ENCODE measurements at places on chromosomes 2 and 18. TPM values are rescaled to one million over a fixed set of nuclear protein-coding genes. Genes with fewer than 3 reads are reported as not detected.

DNA sequence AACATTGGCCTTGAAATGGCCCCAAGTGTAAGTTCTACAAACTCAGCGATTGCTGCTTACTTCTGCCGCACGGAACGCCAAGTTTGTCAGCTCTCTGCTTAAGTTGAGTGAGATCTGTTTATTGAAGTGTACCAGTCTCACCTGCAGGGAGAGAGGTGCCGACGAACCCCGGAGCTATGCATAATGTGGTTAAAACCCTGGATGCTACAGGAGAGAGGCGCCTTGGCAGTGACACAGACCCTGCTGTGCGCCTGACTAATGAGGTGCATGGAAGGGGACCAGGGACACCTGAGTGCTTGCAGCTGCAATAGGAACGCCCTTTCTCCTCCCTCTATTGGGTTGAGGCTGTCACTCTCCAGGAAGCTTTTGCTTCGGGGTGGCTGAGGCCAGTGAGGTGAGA is 979 bp downstream of the SLC9A2 start:
- DNase-seq = no peak

DNA sequence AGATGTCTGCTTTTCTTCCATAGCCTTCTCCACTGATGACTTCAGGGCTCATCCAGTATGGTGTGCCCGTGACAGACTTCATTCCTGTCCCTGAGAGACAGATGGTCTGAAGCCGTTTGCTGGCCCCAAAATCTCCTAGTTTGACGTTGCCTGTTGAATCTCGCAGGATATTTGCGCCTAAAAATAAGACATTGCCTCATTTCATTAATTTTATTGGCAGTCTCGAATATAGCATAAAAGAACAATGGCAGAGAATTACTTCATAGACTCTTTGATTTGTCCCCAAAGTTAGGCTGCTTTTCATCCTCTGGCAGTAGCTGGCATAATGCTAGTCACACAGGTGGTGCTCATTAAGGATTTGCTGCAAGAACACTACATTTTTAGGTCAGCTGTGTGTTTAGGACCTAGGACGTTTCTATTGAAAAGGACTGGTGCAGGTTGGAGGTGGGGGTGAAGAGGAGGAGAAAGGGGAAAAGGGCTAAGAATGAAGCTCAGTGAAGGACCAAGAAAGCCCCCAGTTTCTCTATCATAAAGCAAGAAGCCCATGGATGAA is 14.7 kb upstream of the ERCC3 start:
- no peak for DNase-seq

DNA sequence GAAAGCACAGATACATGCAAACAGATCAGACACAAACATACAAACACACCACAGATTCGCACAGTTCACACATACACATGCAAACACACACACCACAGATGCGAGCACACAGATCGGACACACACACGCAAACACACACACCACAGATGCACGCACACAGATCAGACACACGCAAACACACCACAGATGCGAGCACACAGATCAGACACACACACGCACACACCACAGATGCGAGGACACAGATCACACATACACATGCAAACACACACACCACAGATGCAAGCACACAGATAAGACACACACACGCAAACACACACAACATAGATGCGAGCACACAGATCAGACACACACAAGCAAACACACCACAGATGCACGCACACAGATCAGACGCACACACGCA is 149.0 kb downstream of the PXDN start:
- no peak for DNase-seq

GRCh38 chr2:241859436-241860183 is 916 bp upstream of the PDCD1 start:
- no peak for DNase-seq

DNA sequence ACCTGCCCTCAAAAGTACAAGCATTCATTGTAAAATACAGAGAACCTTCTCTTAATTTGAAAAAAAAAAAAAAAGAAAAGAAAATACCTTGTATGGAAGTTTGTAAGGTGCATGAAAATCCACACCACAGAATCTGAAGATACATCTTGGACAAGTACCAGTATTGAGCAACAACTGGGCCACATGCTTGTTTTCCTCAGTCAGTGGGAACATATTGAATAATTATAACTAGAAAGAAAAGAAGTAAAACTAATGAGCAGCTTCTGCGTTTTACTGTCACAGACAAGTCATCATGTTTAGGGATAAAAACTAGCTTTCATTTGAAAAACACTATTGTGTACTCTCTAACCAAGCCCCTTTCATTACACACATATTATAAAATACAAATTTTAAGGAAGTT is 5.8 kb upstream of the PEX13 start:
- no peak for DNase-seq

DNA sequence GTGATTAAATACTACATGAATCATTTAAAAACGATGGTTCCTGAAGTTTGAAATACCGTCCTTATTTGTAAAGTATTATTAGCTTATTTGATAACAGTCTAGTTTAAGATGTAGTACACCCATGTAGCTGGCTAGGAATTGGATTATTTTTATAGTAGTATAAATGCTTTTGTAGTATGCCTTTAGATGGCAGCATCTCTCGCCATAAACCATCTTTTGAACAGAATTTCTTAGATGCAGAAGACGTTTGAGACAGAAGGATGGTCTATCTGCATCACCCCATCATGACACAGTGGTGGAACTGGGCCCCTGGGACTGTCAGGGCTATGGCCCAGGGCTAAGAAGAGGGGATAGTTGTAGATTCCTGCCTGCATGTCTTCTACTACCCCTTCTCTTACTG is 152.7 kb downstream of the WDSUB1 start:
- DNase-seq = no peak

GRCh38 chr2:205566606-205567168 is 115.6 kb upstream of the NRP2 start:
- DNase-seq = no peak

- no peak for DNase-seq
Observed at GRCh38 chr18:48600456-48601090, 61.7 kb downstream of the CTIF start.

DNA sequence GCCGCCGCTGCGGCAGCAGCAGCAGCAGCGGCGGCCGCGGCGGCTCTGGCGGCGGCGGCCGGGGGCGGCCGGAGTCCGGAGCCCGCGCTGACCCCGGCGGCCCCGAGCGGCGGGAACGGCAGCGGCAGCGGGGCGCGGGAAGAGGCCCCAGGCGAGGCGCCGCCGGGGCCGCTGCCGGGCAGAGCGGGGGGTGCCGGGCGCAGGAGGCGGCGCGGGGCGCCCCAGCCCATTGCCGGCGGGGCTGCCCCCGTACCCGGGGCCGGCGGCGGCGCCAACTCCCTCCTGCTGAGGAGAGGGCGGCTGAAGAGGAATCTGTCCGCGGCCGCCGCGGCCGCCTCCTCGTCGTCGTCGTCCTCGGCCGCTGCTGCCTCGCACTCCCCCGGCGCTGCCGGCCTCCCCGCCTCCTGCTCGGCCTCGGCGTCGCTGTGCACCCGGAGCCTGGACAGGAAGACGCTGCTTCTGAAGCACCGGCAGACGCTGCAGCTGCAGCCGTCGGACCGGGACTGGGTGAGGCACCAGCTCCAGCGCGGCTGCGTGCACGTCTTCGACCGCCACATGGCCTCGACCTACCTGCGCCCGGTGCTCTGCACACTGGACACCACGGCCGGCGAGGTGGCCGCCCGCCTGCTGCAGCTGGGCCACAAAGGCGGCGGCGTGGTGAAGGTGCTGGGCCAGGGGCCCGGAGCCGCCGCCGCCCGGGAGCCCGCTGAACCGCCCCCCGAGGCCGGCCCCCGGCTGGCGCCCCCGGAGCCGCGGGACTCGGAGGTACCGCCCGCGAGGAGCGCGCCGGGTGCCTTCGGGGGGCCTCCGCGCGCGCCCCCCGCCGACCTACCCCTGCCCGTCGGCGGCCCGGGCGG is 646 bp downstream of the PHLPP1 start:
- peak; percentile 41 for DNase-seq

DNA sequence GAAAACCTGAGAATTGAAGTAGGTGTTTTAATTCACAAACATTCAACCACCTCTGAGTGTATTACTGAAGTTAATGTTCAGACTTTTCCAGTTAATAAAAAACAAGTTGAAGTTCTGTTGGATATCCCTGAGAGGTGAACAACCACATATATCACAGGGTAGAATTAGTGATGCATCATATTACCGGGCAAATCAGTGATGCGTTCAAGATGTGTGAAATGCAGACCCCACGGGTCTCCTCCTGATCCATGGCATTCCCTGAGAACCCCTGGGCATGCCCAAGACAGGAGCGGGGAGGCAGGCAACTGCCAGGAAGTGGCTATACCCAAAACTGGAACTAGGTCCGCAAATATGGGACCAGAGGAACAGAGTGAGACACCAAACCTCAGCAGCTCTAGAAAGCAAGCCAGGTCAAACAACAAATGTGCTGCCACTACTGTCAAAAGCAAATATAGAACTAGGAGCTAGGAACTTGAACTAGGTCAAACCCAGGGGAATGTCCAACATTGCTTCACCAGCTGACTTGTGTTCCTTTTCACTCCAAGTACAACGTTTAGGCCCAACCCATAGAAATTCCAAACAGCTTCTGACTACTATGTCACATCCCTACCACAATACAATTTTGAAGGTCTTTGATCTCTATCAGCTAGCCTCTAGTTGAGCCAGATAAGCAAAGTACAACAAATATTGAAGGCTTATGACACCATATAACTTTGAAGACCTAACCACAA is 20.2 kb downstream of the PSTPIP2 start:
- DNase-seq = no peak

- DNase-seq = no peak
Observed at GRCh38 chr2:44397447-44398175, 35.9 kb downstream of the CAMKMT start.

GRCh38 chr2:190180313-190181122 is 118.0 kb upstream of the MSTN start:
- no peak for DNase-seq

DNA sequence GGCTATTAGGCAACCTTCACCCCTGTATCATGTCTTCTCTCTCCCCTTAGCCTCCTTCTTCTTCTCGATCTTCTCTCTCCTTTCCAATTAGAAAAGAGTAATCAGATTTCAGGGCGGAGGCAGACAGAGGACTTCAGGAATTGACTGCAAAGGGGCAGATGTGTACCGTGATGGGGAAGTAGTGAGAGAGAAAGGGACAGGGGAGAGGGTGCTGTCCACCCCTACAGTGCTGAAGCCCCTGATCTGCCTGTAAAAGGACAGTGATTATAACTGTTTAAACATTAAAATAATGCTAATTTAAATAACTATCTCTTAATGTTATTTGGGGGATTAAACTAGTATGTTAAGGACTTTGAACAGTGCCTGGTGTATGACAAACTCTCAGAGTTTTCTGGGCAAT is 178.5 kb downstream of the ACTR3 start:
- no peak for DNase-seq

DNA sequence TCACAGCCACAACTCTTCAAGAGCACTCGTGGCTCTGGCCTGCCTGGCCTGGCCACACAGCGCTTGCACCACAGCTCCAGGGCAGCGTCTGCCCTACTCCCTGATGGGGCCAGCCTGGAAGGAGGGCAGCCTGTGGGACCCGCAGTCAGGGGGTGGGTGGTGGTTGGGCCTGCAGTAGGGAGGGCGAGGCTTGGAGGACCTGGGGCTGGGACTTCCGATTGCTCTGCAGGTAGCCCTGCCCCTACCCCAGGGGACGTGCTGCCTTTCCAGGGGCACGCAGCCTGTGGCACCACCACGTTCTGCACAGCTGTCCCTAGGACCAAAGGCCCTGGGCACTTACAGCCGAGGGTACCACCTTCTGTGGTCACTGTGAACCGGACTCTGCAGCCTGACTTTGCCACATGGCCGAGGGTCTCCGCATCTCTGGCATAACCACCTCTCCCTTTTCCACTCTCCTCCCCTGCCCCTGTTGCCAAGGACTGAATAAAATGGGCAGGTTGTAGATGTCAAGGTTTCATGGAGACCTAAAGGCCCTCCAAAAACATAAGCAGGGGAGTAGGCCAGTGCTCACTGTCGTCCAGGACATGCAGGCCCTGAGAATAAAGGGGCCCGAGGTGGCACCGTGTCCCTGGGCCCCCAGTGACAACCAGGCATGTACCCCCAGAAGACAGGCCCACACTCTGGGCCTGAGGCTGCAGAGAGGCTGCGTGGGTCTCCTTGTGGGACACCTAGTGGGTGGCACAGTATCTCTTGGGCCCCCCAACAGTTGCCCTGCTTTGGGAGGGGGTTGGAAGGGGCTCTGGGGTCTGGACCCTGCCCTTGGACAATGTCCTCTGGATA is 87.3 kb downstream of the INHBB start:
- DNase-seq = no peak

The RAX gene
- total RNA-seq = not detected

The MAP3K19 gene
- not detected for total RNA-seq

The MROH2A gene
- total RNA-seq = not detected

The SRD5A2 gene
- total RNA-seq = not detected
